ENCODE measurements at places on chromosomes 1 and 21.
A peak's percentile ranks its signal among the peaks of the same experiment; 100 is the strongest.

- DNase-seq = no peak
Observed at GRCh38 chr1:116516631-116517030, 54.2 kb downstream of the CD58 start.

DNA sequence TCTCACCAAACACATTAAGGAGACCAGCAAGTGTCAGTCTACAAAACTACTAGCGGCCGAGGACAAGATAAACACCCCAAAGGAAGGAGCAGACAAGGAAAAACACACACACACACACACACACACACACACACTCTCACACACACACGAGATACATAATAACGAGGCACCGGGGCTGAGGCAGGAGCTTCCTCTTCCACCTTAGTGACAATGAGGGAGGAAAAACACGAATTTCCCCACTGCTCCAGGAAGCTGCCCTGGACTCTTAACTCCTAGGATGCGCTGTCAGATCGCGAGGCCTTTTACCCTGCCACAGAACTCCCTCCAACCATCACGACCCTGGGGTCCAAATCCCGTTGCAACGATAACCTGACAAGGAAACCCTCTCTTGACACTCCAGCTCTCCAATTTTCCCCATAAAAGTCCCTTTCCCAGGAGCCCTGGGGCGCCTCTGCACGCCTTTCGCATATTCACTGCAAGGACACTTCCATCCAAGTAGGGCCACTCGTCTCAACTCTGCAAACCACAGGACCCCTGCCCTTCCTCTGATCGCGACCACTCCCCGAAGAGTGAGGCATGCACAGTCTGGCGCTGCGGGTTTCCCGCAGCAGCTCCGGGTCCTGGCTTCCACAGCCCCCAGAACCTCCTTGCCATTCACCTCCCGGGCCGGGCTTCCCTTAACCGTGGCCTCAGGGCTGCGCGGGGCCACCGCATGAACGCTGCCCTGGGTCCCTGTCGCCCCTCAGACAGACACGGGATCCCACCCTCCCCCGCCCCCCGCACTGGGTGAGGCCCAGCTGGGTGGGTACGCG, 581 bp downstream of the ETV3 start:
- DNase-seq = no peak

DNA sequence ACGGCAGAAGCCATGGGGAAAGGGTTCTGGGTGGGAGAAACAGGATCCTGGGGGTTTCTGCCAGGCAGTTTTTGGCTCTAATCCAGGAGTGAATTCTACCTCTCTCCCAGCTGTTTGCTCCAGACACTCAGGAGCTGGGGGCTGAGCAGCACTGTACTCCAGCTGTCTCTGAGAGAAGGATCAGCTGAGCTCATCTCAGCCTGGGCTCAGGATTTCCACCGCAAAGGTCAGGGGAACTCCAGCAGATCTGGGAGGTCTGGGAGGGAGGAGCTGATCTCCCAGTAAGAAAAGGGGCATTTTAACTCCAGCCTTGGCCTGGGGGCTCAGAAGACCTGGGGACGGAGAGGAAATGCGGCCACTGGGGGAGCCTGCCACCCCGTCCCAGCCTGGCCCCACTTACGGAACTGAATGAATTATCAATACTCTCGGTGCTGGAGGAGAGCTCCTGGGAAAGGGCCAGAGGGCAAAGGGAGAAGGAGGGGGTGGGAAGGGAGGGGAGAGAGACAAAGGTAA, 17.3 kb downstream of the PI4KB start:
- no peak for DNase-seq

- no peak for DNase-seq
Observed at GRCh38 chr1:201395936-201396335, 3.2 kb downstream of the LAD1 start.

DNA sequence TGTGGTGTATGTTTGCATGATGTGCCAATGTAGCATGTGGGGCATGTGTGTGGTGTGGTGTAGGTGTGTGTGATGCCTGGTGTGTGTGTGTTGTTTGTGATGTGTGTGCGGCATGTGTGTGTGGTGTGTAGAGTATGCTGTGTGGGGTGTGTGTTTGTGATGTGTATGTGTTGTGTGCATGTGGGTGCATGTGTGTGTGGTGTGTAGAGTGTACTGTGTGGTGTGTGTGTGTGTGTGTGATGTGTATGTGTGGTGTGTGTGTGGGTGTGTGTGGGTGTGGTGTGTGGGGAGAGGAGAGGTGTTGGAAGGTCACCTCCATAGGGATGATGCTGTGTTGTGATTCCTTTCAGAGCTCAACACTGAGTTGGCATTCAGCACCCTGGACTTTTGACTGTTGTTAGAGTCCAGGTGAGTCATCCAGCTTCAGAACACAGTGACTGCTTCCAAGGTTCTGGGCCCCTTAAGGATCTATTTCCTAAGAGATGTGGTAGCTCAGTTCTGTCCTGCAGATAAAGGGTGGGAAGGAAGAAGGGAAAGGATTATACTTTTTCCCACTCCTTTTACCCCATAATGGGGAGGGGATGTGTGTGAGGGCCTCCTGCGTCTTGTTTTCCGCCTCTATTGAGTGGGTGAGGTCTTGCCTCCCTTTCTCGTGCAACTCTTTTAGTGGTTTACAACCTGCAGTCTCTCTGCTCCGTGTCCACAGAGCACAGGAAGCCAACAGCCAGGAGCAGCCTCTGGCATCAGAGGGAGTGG, 47.6 kb downstream of the RHOU start:
- no peak for DNase-seq

GRCh38 chr1:206430031-206430983, 40.0 kb upstream of the IKBKE start:
- DNase-seq = no peak

DNA sequence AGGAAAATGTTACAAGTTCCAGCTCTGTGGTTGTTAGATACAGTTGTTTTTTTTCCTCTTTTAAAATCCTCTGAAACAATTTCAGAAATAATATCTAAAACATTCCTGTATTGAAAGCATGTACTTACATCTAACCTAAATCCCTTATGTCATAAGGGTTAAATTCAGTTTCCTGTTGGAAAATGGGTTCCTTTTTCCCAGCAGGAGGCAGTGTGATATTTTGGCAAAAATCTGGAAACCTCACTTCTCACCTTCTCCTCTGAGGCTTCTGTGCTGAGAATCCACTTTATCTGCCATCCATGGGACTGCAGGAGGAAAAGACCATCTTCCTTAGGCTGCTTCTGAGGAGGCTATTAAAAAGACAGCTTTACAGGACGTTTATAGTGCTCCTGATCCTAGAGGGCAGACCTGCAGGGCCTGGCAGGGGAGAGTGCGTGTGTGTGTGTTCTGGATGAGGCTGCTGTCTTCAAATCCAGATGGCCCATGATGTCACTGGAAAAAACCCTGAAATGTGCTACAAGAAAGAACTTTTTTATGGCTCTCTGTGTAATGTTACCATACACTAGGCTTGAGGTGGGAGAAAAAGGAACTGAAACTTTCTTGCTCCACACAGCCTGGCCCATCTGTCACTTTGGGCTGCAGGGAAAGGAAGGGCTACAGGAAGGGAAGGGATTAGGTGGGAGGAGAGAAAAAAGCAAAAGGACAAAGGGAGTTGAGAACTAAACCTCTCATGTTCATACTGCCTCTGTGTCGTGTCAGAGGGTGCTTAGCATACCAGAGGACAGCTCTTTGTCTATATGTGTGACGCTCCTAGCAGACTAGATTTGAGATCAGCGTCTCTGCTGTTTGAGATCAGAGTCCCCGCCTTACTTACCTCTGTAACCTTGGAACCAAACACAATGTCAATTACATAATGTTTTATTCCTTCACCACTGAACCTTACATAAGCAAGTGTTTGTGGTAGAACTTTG, 379.2 kb upstream of the SPAG17 start:
- no peak for DNase-seq

DNA sequence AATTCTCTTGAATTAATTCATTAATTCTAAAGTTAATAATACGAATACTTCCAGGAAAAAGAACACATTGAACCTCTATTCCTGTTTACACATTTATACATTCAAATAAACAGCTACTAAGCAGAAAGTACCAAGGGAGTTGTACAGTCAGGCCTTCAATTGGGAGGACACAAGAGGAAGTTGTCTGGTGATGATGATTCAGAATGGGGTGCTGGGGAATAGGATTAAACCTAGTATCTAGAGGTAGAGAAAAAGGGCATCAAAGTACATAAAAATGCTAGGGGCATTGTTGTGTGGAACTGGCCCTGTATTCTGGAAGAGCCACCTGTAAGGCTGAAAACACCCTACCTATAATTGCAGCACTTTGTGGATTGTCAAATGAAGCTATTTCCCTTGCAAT, 71.7 kb upstream of the MROH9 start:
- DNase-seq = no peak

DNA sequence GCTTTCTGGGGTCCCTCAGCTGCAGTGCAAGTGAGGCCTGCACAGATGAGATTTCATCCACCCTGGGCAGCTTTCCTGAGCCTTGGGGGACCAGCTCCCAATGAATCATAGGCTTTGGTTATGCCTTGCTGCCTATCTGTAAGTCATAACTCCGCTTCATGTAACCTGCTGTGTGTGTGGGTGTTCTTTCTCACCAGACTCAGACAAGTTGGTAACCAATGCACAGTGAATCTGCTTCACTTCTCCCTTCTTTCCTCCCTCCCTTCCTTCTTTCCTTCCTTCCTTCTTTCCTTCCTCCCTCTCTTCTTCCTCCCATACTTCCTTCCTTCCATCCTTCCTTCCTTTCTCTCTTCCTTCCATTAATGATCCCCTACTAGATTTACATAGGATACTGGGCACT, 34.4 kb upstream of the PSMB2 start:
- no peak for DNase-seq

GRCh38 chr1:152630596-152630995, 7.7 kb upstream of the LCE3A start:
- DNase-seq = no peak

GRCh38 chr1:86448670-86449069, 20.1 kb upstream of the CLCA1 start:
- DNase-seq = no peak

DNA sequence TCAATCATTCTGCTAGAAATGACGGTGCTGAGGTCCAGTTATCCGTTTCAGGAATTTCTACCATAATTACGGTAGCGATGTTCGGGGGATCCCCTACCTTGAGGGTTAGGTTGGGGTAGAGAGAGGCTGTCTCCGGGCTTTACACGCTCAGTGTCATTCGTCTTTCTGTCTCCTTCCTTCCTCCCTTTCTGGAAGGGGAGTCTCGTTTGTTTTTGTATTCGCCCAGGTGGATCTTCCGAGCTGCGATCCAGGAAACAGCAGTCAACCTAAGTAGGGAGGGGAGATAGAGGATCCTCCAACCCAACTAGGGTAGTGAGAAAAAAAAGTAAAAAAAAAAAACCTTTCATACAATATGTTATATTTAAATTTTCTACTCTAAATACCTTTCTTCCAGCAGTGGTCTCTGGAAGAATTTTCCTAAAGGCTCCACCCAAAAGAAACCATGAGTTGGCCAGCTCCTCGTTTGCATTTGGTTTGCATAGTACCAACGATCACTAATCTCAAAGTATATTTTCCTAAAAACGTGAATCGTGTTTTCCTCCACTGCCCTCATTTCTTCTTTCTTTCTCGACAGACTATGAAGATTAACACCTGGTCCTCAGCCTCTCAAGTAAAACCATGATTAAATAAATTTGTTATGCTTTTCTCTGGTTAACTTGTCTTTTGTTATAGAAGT, 611 bp upstream of the PIK3C2B start:
- no peak for DNase-seq

DNA sequence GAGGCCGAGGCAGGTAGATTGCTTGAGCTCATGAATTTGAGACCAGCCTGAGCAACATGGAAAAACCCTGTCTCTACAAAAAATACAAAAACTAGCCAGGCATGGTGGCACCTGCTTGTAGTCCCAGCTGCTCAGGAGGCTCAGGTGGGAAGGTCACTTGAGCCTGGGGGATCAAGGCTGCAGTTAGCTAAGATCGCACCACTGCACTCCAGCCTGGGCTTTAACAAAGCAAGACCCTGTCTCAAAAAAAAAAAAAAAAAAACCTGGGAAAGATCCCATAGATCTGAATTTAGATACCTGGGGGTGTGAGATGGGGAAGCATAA, 32.9 kb downstream of the NIBAN1 start:
- DNase-seq = no peak

GRCh38 chr1:22835636-22836319, 125.1 kb downstream of the EPHB2 start:
- DNase-seq = no peak

DNA sequence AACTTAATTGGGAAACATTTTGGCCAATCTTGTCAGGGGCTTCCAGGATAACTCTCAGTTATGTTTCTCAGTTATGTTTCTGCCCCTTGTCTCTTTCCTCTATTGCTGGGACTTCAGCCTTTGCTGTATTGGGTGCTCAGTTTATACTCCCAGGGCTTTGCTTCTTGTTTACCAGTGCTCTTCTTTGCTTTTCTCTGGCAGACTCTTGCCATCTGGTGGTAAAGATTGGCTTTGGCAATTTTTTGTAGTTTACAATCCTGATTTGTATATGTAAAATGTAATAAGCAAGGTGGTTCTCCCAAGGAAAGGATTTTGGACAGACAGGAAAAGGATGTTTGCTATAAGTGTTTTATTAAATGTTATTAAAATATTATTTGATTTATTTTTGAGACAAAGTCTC, 37.9 kb downstream of the FABP3 start:
- DNase-seq = peak; percentile 20

DNA sequence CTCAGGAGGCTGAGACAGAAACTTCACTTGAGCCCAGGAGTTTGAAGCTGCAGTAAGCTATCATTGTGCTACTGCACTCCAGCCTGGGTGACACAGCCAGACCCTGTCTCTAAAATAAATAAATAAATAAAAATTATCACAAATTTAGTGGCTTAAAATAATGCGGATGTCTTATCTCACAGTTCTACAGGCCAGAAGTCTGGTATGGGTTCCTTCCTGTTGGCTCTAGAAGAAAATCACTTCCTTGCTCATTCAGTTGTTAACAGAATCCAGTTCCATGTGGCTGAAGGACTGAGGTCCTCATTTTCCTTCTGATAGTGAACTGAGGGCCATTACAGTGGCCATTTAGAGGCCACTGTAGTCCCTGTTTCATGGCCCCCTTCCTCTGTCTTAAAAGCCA, 94.6 kb upstream of the S1PR1 start:
- no peak for DNase-seq

DNA sequence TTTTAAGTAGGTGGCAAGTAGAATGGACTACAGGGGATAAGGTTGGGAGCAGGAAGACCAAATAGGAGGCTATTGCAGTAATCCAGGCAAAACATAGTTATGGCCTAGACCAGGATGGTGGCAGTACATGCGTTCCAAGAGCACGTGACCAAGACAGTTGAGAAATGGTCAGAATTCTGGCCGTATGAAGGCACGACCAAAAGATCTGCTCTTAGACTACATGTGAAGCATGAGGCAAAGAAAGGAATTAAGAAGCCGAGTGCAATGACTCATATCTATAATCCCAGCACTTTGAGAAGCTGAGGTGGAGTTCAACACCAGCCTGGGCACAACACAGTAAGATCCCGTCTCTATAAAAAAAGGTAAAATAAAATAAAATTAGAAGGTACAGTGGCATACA, 71.3 kb downstream of the LUZP1 start:
- DNase-seq = no peak

- DNase-seq = no peak
Observed at GRCh38 chr1:185960422-185961321, 226.5 kb downstream of the HMCN1 start.

- DNase-seq = no peak
Observed at GRCh38 chr1:118988186-118989005, at the start of gene TBX15. Gene TBX15 (minus strand): TSS chr1:118988343. CDS start chr1:118987795, 548 bp downstream.

Data from HFF-Myc (cell line).